Activated CD4-positive, alpha-beta T cell treated with anti-CD3 and anti-CD28 coated beads, Interleukin-2, amount 50 U/mL, for 24 hours (primary cell): ENCODE measurements at places on chromosomes 6 and 20.

DNA sequence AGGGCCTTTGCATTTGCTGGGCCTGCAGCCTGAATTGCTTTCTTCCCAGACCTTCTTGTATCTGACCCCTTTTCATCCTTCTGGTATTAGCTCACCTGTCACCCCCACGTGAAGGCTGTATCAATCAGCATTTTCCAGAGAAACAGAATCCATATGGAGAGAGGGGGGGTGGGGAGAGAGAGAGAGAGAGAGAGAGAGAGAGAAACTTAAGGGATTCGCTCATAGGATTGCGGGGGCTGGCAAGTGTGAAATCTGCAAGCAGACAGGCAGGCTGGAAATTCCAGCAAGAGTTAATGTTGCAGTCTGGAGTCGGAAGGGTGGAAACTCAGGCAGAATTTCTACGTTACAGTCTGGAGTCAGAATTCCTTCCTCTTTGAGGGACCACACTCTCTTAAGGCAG is 410.7 kb upstream of the SULF2 start:
- DNase-seq = no peak

DNA sequence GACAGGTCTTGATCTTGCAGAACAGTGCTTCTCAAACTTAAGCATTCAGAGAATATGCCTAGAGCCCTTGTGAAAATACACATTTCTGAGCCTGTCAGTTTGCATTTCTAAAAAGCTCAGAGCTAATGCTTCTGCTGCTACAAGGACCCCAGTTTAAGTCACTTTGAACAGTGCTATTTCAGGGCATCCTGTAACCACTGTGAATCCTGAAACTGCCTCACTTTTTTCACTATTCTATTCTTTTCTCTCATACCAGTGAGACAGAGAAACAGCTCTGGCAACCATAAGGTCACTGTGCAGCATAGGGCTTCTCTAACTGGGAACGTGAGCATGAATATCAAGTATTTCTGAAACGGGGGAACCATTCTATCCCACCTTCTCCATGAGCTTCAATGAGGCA is 51.2 kb downstream of the LGSN start:
- DNase-seq = no peak

- DNase-seq = no peak
Measured at GRCh38 chr6:101380897-101381630, 12.4 kb upstream of the GRIK2 start.

- DNase-seq = no peak
Measured at GRCh38 chr20:2507875-2508630, 662 bp downstream of the ZNF343 start.

GRCh38 chr6:144661116-144661806 is 376.1 kb downstream of the UTRN start:
- DNase-seq = no peak

GRCh38 chr6:5471637-5472398 is 210.5 kb downstream of the FARS2 start:
- no peak for DNase-seq

DNA sequence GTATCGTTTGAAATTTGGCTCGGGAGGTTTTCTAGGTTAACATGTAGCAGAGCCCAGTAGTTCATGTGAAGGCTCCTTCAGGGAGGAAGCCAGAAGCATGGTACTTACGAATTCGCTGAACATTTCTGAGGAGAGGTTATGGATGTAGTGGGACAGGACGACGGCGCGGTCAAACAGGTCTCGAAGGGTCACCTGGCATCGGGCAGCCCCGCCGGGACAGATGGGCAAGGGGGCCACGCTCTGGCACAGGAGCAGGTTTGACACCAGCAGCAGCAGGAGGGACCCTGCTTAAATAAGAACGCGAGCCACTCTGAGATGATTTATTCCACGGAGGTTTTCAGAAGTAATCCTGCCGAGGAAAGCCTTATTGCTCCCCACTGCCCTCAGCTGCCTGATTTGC is 2.5 kb downstream of the PRL start:
- DNase-seq = no peak
